ENCODE measurements at places on chromosomes 12 and 14. TPM values are rescaled to one million over a fixed set of nuclear protein-coding genes. Genes with fewer than 3 reads are reported as not detected.

The SPIC gene
- total RNA-seq = not detected

GRCh38 chr12:3661028-3661427 is 91.9 kb downstream of the CRACR2A start:
- DNase-seq = peak; percentile 50
- no peak overlapping the region for H3K27ac ChIP-seq
- peaks cover 4% of the 10 kb centered on the region for H3K4me1 ChIP-seq
- no peaks in the 10 kb centered on the region for H3K36me3 ChIP-seq
- H3K27me3 ChIP-seq = 0 out of 2 replicates have a peak, but pooled peaks cover 3% of the 10 kb centered on the region
- no peak overlapping the region for H3K4me3 ChIP-seq

GRCh38 chr12:51683763-51684357 is 92.8 kb downstream of the SCN8A start:
- H3K4me1 ChIP-seq = peaks cover 42% of the 10 kb centered on the region
- H3K4me3 ChIP-seq = peak overlapping the region; percentile 24
- DNase-seq = peak; percentile 93
- H3K27ac ChIP-seq = peak overlapping the region; percentile 52
- H3K27me3 ChIP-seq = no peaks in the 10 kb centered on the region

DNA sequence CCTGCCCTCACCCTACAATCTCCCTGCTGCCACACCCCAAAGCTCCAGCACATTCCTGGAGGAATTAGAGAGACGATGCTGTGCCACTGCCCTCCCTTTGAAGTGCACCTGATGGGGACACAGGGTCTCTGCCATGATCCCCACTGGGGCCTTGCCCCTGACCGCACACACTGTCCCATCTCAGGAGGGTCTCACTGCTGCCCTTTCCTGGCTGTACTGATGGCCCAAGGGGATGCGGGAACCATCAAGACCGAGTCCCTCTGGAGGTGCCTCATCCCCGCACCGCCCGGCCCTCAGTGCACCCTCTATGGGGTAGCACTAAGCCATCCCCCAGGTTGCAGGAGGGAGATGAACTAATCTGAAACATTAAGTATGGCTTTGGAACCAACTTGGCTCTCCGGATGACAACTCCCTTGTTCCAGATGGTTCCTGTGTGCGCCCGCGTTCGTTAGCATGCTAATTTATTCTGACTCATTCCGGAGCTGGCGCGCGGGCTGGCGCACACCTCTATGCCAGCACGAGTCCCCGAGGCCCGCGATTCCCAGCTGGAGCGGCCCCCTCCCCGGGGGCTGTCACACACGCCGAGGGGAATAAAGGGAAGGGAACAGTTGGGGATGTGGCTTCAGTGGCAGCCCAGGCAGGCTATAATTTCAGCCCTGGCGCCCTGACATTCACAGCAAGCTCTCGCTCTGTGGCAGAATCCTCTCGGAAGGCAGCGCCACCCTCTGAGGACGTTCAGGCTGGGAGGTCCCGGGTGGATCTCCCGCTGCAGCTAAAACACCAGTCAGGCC is 34.2 kb upstream of the C14orf180 start:
- H3K4me3 ChIP-seq = no peak overlapping the region
- no peaks in the 10 kb centered on the region for H3K36me3 ChIP-seq
- H3K4me1 ChIP-seq = no peaks in the 10 kb centered on the region

DNA sequence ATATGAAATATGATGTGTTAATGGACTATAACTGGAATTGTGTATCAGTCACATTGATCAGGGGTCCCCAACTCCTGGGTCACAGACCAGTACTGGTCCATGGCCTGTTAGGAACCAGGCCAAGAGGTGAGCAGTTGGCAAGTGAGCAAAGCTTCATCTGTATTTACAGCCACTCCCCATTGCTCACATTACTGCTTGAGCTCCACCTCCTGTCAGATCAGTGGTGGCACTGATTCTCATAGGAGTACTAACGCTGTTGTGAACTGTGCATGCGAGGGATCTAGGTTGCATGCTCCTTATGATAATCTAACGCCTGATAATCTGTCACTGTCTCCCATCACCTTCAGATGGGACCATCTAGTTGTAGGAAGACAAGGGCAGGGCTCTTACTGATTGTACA is 72.3 kb downstream of the CDK17 start:
- H3K27me3 ChIP-seq = no peaks in the 10 kb centered on the region

The FGD4 gene
- total RNA-seq = 3.9 TPM

GRCh38 chr12:39127401-39127800 is 222.0 kb upstream of the CPNE8 start:
- peak; percentile 91 for DNase-seq
- H3K36me3 ChIP-seq = no peaks in the 10 kb centered on the region
- peaks cover 37% of the 10 kb centered on the region for H3K4me1 ChIP-seq

DNA sequence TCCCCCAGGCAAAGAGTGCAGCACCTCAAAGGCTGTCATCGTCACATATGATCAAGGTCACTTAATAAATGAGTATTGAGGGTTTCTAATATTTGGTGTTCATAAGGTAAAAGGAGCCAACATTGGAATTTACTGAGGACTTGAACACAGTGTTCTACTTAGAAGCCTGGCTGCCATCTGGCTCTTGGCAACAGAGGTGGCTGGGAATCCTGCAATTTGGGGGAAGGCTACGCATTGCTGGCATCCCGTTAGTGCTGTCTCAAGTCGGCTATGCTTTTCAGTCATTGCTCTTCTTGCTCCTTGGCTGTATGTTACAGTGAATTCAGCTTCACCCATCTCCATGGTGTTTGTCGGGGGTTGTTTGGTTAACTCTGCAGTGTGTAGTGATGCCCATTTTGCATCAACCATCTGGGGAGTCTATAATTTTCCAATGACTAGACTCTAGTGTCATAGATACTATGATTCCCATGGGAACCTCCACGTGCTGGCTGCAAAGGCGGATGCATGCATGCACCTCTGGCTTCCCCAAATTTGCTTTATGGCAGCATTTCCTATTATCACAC is 12.9 kb upstream of the SLC24A4 start:
- no peaks in the 10 kb centered on the region for H3K4me1 ChIP-seq
- DNase-seq = no peak
- no peak overlapping the region for H3K27ac ChIP-seq
- no peaks in the 10 kb centered on the region for H3K36me3 ChIP-seq
- H3K4me3 ChIP-seq = no peak overlapping the region
- H3K27me3 ChIP-seq = peaks cover 16% of the 10 kb centered on the region

GRCh38 chr12:6278439-6279255 is 31.8 kb upstream of the PLEKHG6 start:
- peak overlapping the region; percentile 69 for H3K4me3 ChIP-seq
- DNase-seq = peak; percentile 88
- no peaks in the 10 kb centered on the region for H3K27me3 ChIP-seq
- no peaks in the 10 kb centered on the region for H3K36me3 ChIP-seq
- H3K27ac ChIP-seq = peak overlapping the region; percentile 100

The RPS6KA5 gene
- 8.6 TPM for total RNA-seq

GRCh38 chr12:117485984-117486839 is 124.8 kb upstream of the NOS1 start:
- H3K27me3 ChIP-seq = no peaks in the 10 kb centered on the region
- H3K4me1 ChIP-seq = peaks cover 34% of the 10 kb centered on the region
- no peaks in the 10 kb centered on the region for H3K36me3 ChIP-seq
- peak; percentile 45 for DNase-seq
- peak overlapping the region; percentile 67 for H3K27ac ChIP-seq

The MMP19 gene
- total RNA-seq = 0.17 TPM

The GOLT1B gene
- 16.8 TPM for total RNA-seq

GRCh38 chr12:93019975-93020630 is 91.0 kb upstream of the EEA1 start:
- no peaks in the 10 kb centered on the region for H3K36me3 ChIP-seq
- no peaks in the 10 kb centered on the region for H3K27me3 ChIP-seq
- DNase-seq = peak; percentile 73
- H3K27ac ChIP-seq = no peak overlapping the region

DNA sequence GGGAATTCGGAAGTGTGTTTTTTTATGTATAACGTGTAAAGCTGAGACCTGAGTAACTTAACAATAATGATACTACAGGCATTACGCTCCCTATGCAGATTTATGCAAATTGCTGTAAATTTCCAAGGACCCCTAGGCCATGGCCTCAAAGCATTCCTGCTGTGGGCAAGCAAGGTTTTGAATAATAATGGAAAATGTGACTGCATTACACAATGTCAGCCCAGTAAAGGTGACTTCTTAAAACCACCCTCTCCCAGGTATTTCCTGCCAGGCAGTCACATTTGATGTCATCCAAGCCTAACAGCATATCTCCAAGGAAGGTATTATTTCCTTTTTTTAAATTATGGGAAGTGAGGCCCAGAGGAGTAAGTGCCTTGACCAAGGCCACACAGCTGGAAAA is 621.0 kb downstream of the BCL11B start:
- H3K36me3 ChIP-seq = no peaks in the 10 kb centered on the region
- no peak overlapping the region for H3K27ac ChIP-seq
- DNase-seq = no peak
- no peaks in the 10 kb centered on the region for H3K4me1 ChIP-seq
- no peak overlapping the region for H3K4me3 ChIP-seq
- H3K27me3 ChIP-seq = no peaks in the 10 kb centered on the region

DNA sequence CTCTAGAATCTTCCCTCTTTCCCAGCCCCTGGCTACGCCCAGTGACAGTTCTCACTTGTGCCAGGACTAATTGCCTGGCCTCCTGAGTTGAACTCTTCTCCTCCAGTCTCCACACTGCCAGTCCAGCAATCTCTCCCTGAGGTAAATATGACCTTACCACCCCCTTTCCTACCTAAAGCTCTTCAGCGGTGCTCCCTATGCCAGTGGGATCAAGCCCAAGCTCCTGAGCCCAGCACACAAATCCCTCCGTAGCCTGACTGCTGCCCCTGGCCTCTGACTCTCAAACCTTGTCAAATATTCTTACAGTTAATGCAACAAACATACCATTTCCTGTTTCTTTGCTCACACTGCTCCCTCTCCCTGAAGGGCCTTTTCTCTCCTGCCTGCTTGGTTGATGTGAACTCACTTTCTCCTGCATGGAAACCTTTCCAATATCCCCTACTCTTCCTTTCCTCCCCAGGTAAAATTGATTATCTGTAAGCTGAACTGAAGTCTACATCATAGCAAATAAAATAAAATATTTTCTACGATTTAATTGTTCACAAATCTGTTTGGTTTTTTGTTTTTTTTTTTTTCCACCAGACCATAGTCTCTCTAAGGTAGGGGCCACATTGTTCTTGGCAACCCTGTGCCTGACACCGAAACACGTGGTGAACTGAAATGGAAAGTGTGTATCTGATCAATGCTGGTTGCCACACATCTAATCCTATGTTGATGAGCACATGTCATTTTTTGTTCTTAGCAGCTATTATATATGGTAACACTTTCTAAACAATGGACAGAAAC is 147.5 kb downstream of the SLC38A6 start:
- DNase-seq = no peak
- H3K36me3 ChIP-seq = no peaks in the 10 kb centered on the region
- no peak overlapping the region for H3K27ac ChIP-seq
- H3K27me3 ChIP-seq = no peaks in the 10 kb centered on the region
- H3K4me3 ChIP-seq = no peak overlapping the region

The TAS2R7 gene
- not detected for total RNA-seq

- H3K36me3 ChIP-seq = peaks cover 55% of the 10 kb centered on the region
- no peak overlapping the region for H3K4me3 ChIP-seq
- H3K4me1 ChIP-seq = peaks cover 6% of the 10 kb centered on the region
Measured at GRCh38 chr14:91482263-91483013, 27.7 kb downstream of the PPP4R3A start.

DNA sequence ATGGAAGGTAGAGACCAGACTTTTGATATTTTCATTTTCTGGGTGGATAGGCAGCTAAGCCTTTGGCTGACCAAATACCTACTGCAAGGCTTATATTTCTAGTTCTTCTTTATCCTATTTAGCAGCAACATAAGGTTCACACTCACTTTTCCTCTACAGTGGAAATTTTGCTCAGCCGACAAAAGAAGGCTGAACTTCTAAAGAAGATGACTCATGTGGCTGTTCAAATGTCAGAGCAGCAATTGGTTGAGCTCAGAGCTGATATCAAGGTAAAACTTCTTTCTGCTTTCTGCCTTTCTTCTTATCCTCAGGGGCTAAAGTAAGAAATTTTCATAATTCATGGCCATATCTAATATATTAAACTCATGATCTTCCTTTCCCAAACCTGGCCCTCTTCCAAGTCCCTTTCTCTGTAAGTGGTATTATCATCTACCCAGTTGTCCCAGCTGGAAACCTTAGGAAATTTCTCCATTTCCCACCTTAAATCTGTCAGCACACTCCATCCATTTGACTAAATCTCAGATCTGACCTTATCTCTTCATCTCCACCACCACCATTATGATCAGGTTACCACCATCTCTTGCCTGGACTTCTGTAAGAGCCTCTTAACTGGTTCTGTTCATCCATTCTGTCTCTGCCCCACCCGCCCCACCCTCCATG is 19.8 kb upstream of the KCNH3 start:
- peaks cover 14% of the 10 kb centered on the region for H3K4me1 ChIP-seq
- no peak overlapping the region for H3K4me3 ChIP-seq
- no peaks in the 10 kb centered on the region for H3K27me3 ChIP-seq
- no peaks in the 10 kb centered on the region for H3K36me3 ChIP-seq

- H3K4me1 ChIP-seq = no peaks in the 10 kb centered on the region
- H3K27me3 ChIP-seq = no peaks in the 10 kb centered on the region
- H3K36me3 ChIP-seq = no peaks in the 10 kb centered on the region
- no peak for DNase-seq
- no peak overlapping the region for H3K4me3 ChIP-seq
Measured at GRCh38 chr14:29868000-29868399, 59.6 kb downstream of the PRKD1 start.

DNA sequence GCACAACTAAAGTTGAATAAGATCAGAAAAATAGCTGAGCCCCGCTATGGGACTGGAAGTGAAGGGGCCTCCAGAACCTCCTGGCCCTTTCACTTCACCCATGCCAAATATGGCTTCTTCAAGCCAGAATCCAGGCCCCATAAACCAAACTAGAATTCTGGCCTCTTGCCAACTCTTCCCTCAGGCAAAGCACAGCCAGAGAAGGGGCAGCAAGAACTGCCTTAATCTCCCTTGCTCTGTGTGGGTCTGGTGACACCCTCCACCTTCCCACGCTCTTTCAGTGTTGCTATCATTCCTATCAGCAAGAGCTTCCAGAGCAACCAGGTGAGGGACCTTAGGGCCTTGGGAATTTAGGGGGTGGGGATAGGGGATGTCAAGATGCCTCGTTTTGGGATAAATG is 3.1 kb upstream of the PNMA1 start:
- no peak for DNase-seq
- no peak overlapping the region for H3K27ac ChIP-seq
- no peaks in the 10 kb centered on the region for H3K27me3 ChIP-seq

The SLC7A8 gene
- 3.8 TPM for total RNA-seq

- peaks cover 39% of the 10 kb centered on the region for H3K27me3 ChIP-seq
- H3K36me3 ChIP-seq = no peaks in the 10 kb centered on the region
- no peaks in the 10 kb centered on the region for H3K4me1 ChIP-seq
- no peak overlapping the region for H3K4me3 ChIP-seq
- no peak overlapping the region for H3K27ac ChIP-seq
Measured at GRCh38 chr12:52608826-52609630, 7.8 kb upstream of the KRT72 start.

The TAS2R14 gene
- total RNA-seq = 1.6 TPM

GRCh38 chr14:67883717-67884116 is 64.1 kb downstream of the RAD51B start:
- H3K4me3 ChIP-seq = no peak overlapping the region
- no peaks in the 10 kb centered on the region for H3K4me1 ChIP-seq
